ENCODE measurements at places on chromosomes 11 and 22.

- DNase-seq, result no peak
These were observed 862.0 kb downstream of the TBC1D22A start for GRCh38 chr22:47624252-47625012.

DNA sequence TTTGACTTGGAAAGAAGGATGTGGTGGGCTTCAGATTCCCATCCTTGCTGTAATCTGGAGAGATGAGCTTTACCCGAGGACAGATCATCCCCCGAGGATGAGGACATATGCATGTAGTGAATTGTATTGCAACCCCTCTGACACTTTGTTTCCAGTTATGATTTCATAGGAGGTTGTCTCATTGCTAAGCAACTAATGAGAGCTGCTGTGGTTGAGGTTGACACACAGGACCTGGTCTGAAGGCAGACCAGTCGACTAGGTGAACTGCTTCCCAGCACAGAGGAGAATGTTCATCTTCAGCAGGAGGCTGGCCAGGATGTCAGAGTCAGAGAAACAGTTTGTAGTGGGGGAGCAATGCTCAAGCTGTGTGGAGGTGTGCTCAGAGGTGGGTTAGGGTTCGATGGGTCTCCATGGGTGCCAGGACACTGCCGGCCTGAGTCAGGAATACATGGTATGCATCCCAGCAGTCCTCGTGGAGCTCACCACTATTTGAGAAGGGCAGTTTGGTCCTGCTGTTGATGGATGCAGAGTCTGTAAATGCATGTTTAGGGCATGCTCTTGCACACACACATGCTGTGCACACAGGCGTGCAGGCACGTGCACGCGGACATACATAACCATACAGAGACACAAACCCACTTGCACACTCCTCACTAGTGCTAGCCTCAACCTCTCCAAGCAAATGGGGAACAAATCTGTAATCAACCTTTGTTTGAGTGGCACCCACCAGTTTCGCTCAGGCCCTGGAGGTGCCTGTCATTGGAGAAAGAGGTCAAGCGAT lies 153.7 kb downstream of the TBC1D22A start:
- DNase-seq, result no peak

- no peak for DNase-seq
These were observed 355.2 kb upstream of the NARS2 start for GRCh38 chr11:78929906-78930220.

GRCh38 chr11:131499199-131499598 lies 128.8 kb downstream of the NTM start:
- DNase-seq, result no peak

DNA sequence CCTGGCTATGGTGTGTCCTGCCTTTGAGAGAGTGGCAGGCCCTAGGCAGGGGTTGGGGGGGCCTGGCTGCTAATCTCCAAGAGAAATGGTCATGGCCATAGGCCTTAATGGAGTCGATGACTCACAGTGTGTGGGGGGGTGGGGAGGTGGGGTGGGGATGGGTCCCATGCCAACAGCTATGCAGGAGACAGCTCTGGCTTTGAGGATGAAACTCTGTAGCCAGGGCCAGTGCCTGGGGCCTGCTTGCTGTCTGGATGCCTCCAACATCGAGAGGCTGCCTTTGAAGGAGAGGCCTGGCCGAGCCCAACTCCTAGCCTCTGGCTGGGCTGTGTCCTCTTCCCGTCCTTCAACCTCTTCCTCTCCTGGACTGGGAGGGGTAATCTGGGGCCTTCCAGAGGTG lies 23.9 kb upstream of the TSPAN18 start:
- no peak for DNase-seq

GRCh38 chr11:94768602-94769541 lies 716 bp downstream of the AMOTL1 start:
- no peak for DNase-seq

- DNase-seq, result no peak
These were observed 24.5 kb upstream of the SERPIND1 start for GRCh38 chr22:20749453-20749852.

GRCh38 chr11:57585301-57585700 lies 12.2 kb upstream of the SERPING1 start:
- DNase-seq, result no peak

- DNase-seq, result no peak
These were observed 6.1 kb downstream of the STK33 start for GRCh38 chr11:8587915-8588314.

GRCh38 chr22:29311464-29312217 lies 3.9 kb downstream of the RASL10A start:
- no peak for DNase-seq

- no peak for DNase-seq
These were observed at the start of gene SOX6 for GRCh38 chr11:16356057-16356760. TSS of gene SOX6 (minus strand) at chr11:16356546. CDS start at chr11:16341248, 15,298 bp downstream.

- DNase-seq, result no peak
These were observed 41.9 kb upstream of the TSPAN18 start for GRCh38 chr11:44684859-44685281.

GRCh38 chr11:102994105-102994504 lies 38.6 kb upstream of the MMP13 start:
- DNase-seq, result no peak

- DNase-seq, result no peak
These were observed 715.9 kb upstream of the API5 start for GRCh38 chr11:42595876-42596275.

GRCh38 chr11:97615546-97615945 lies 1225.7 kb downstream of the JRKL start:
- DNase-seq, result no peak

- no peak for DNase-seq
These were observed 38.2 kb downstream of the TOM1 start for GRCh38 chr22:35337932-35338331.

GRCh38 chr11:90250970-90251369 lies 28.1 kb upstream of the CHORDC1 start:
- DNase-seq, result peak; percentile 7

DNA sequence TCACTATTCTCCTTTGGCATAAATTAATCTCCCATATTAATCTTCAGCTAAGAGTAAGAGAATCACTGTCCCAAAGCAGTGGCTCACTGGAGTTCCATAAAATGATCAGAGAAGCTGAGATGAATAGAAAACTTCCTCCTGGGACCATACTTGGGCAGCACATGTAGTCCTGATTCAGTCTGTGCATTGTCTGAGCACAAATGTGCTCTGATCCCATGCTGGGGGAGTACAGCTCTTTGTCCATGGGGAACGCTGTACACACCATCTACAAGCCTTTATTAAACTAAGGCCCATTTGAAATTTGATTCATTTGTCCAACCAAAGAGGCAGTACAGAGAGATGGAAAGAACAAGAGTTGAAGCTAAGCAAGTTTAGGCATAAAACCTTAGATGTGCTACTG lies 147.4 kb upstream of the PGR start:
- no peak for DNase-seq

DNA sequence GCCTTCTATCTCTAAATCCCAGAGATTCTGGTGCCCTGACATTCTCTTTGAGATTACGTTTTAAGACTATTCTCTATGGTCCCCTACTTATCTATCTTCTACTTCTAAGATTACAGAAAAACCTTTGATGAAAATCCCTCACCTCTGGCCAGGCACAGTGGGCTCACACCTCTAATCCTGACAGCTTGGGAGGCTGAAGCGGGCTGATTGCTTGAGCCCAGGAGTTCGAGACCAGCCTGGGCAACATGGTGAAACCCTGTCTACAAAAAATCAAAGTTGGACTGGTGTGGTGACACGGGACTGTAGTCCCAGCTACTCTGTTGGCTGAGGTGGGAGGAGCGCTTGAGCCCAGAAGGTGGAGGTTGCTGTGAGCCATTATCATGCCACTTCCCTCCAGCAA lies 14.4 kb downstream of the NUP98 start:
- no peak for DNase-seq

GRCh38 chr11:22157531-22157930 lies 35.4 kb upstream of the ANO5 start:
- no peak for DNase-seq

DNA sequence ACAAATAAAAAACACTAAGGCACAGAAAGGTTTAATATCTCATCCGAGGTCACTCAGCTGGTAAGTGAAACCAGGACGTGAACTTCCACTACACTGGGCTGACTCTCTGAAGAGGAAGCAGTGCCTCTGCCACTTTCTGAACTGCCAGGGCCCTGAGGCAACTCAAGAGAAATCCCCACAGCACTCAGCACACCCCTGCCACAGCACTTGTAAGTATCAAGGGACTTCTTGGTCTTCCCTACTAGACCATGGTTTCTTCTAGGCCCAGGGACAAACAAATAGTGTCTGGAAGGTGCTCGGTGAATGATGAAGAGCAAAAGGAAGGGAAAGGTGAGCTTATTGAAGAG lies 49.7 kb downstream of the RPL27A start:
- DNase-seq, result no peak

DNA sequence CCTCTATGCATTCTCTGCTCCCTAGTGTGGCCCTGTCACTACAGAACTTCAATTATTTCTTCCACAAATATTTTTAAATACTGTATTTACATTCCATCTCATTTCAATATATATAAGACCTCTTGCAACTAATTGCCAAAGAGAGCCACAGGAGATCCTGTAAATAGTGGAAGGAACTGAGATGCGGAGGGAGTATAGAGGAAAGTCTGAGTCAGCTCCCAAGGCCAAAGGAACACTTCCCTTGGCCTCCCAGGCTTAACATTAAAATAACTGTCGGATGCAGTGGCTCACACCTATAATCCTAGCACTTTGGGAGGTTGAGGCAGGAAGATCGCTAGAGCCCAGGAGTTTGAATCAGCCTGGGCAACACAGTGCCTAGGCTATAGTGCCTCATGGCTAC lies 31.2 kb downstream of the RBFOX2 start:
- no peak for DNase-seq

GRCh38 chr22:17318817-17319216 lies 50.4 kb upstream of the CECR2 start:
- no peak for DNase-seq
